ENCODE measurements at places on chromosomes 4 and X. TPM values are rescaled to one million over a fixed set of nuclear protein-coding genes. Genes with fewer than 3 reads are reported as not detected.
A peak's percentile ranks its signal among the peaks of the same experiment; 100 is the strongest.

DNA sequence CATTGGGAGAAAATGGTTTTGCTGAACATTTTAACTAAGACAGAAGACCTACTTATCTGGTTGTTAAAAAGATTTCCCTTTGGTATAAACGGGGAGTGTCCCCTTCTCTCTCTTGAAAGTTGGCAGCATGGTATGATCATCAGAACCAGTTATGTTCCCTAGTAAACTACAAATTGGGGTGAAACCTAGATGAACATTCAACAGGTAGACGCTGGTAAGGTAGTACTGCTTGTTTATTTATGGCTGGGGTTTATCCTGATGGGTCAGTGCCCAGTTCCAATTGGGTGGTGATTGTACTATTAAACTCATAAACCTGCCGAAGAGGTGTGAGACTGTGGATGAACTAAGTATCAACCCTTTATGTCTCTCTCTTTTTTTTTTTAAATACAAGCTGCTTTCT lies 100.5 kb downstream of the MBNL3 start:
- DNase-seq: no peak

- DNase-seq: no peak
Measured at GRCh38 chr4:140748171-140748570, 8.0 kb downstream of the TBC1D9 start.

- DNase-seq: no peak
Measured at GRCh38 chr4:25535701-25536473, 119.8 kb upstream of the SLC34A2 start.

DNA sequence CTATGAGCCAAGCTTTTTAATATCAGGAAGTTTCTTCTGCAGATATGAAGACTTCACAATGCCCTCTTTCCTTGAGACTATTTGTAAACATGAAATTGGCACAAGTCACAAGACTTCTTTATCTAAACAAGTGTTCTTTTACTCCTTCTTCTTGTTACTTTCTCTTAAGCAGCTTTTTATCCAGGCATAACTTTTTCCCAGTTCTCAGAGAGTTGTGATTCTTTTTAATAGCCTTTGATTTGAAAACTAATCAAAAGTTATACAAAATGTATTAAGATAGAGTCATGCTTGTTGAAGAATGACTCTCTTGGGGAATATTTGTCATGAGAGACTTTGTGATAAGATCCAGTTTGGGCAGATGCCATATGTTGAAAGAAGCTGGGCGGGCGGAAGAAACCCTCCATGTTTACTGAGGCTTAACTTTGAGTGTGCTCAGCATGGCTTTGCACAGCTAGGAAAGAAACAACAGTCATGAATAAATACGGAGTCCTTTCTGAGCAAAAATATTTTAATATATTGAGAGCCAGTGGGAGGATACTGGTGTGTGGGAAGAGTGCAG lies 39.3 kb downstream of the SYTL5 start:
- DNase-seq: no peak

GRCh38 chr4:94352163-94352562 lies 9.5 kb upstream of the HPGDS start:
- DNase-seq: no peak

DNA sequence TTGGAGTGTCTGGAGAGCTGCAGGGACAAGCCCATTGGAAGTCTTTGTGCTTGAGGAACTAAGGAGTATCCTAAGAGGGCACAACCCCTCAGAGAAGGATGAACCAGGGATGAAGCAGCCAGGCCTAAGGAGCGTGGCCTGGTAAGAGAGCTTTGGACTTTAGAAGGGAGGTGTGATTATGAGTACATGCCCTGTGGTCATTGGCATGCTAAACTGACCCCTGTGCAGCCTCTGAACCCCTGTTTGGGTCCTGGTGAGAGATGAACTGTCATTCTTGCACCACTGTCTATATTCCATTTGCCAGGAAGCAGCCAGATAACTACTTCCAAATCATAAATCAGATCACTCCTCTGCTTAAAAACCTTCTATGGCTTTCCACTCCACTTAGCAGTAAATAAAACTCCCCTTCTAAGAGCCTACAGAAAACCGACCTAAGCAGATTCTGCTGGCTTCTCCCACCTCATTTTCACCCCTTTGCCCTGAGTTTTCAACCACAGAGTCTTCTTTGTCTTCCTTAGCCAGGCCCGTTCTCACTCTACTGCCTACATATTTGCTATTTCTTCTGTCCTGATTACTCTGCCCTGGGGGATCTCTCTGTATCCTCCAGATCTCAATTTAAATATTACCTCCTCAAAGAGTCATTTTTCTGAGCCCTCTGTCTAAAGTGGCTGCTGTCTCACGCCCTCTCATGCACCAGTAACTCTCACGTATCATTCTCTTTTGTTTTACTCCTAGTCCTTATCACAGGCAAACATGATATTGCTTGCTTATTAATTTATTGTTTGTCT lies 56.7 kb downstream of the MID1IP1 start:
- DNase-seq: no peak

DNA sequence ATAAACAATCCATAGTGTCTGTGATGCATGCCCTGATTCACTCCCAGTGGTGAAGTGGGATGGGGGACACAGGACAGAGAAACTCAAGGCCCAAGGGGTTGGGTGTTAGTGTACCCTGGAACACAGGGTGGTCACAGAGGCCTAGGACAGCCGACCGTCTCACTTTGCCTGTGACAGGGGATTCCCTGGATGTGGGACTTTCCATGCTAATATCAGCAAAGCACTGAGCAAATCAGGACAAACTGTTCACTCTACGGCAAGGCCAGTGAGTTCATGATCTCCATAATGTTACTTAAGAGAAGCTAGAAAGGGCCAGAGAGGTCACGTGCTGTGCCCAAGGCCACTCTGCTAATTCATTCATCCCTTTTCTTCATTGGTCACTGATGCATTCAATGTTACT lies 158.7 kb upstream of the RBPJ start:
- no peak for DNase-seq

DNA sequence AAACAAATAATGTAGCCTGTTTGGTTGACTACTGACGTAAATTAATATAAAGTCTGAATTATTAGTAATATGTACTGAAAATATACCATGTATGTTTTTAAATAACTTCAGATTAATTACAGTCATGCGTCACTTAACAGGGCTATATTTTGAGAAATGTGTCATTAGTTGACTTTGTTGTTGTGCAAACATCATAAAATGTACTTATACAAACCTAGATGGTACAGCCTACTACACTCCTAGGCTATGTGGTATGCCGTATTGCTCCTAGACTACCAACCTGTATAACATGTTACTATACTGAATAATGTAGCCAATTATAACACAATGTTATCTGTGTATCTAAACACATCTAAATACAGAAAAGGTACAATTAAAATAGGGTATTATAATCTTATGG lies 66.6 kb downstream of the RNF150 start:
- DNase-seq: no peak

GRCh38 chr4:79317711-79318110 lies 8.2 kb downstream of the NAA11 start:
- DNase-seq: no peak

- DNase-seq: no peak
Measured at GRCh38 chr4:100299046-100299840, 109.0 kb upstream of the DDIT4L start.

GRCh38 chrX:17923546-17923945 lies 62.4 kb upstream of the RAI2 start:
- DNase-seq: no peak

GRCh38 chr4:22391551-22391950 lies 124.3 kb downstream of the ADGRA3 start:
- no peak for DNase-seq

DNA sequence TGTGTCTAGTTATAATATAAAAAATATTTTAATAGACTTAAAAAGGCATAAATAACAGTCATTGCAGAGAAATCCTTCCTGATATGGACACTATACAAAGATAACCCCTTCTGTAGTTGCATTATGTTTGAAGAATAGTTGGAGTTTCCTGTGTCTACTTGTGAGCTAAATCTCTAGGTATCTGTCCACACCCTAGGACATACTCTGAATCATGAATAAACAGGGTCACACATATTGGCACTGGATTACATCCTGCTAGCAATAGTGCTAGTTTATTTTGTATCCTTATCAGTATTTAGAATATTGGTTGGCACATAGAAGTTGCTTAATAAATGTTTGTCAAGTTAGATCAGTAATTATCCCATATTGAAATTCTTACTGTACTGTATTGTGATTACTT lies 173.9 kb downstream of the GRXCR1 start:
- DNase-seq: no peak

- DNase-seq: peak; percentile 18
Measured at GRCh38 chrX:54043541-54044125, 640 bp downstream of the PHF8 start.

DNA sequence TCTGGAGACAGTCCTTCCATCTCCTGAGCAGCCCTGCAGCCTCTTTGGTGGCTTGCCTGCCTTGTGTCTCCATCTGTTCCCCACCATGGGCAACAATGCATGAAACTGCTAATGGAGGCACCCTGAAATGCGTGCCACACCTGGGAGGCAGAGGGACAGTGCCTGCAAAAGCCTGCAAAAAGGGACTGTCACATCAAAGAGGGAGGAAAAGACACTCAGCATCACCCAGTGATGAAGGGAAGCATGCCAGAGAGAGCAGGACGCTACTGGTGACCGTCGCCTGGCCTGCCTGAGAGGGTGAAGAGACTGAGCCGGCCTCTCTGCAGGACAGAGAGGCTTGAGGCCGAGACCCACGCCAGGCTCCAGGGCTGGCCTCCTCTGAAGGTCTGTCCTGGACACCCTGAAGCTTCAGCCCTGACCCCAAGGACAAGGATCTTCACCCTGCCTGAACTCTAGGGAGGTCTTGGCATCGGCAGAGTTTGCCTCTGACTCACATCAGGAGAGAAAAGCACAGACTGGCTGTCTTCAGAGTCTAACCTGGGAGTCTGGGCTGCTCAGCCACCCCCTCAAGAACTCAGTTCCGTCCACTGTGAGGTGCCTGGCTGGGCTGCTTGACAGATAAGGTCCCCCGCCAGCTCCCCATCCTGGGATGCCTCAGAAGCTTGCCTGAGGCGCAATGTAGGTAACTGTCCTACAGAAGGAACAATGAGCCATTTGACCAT lies 8.1 kb downstream of the ACSL1 start:
- DNase-seq: no peak

DNA sequence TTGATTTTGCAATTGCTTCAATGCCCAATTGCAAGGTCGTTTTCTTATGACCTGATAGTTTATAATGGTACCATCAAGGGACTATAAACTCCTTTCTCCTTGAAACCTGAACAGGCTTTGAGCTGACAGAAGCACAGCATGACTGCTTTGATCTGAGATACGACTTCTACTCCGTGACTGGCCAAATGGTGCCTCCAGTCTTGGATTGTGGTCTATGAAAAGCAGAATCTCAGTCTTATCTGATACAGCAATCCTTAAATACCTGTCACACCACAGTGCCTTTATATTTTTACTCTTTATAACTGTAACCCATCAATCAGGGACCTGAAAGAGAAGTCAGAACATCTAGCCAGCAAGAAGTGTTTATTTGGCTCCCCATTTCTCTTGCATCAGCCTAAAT lies 93.1 kb downstream of the DOCK11 start:
- no peak for DNase-seq

DNA sequence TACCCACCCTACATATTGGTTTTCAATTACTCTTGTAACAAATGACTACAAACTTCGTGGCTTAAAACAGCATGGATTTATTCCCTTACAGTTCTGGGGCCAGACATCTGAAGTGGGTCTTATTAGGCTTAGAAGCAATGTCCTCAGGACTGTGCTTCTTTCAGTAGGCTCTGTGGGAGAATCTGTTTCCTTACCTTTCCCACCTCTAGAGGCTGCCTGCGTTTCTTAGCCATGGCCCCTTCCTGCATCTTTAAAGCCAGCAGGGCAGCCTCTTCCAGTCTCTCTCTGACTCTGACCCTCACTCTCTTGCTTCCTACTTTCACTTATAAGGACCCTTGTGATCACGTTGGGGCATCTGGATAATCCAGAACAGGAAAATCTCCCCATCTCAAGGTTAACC lies 252.5 kb upstream of the PGRMC2 start:
- no peak for DNase-seq

DNA sequence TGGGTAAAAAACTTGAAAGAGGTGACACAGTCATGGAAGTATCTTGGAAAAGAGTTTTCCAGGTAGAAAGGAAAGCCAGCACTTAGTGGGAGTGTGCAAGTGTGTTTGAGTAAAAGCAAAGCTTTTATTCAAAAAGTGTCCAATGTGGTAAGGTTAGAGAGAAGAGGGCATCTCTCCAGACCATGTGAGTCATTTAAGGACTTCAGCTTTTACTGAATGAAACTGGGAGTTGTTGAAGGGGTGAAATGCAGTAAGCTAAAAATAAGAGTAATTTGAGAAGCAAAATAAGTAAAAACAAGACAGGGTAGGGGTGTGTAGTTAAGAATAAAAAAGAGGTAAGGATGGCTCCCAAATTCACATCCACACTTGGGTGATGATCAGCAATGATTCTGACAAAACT lies 238.9 kb downstream of the SLC7A11 start:
- no peak for DNase-seq

- DNase-seq: no peak
Measured at GRCh38 chrX:136936183-136936549, 55.6 kb upstream of the RBMX start.

DNA sequence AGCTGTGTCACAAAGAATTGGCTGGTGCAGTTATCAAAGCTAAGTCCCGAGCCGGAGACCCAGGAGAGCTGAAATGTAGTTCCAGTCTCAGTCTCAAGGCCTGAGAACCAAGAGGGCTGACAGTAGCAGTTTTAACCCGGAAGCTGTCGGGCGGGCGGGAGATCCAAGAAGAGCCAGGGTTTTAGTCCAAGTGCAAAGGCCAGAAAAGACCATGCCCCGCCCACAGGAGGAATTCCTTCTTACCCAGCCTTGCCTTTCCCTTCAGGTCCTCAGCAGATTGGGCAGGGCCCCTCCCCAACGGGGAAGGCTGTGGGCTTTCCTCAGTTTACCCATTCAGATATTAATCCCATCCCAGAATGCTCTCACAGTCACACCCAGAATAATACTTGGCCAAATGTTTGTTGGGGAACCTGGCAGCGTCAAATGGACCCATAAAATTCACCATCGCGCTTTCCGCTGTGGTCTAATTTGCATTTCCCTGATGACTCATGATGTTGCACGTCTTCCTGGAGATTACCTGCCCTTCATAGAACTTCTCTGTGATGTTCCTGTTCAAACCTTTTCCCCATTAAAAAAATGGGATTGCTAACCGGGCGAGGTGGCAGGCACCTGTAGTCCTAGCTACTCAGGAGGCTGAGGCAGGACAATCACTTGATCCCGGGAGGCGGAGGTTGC lies 16.2 kb downstream of the MAEA start:
- peak; percentile 61 for DNase-seq

ARAP2 gene
- total RNA-seq: 54.3 TPM

NPY2R gene
- not detected for total RNA-seq

SSX2B gene
- total RNA-seq: not detected

ASB9 gene
- total RNA-seq: not detected

UGT2B7 gene
- not detected for total RNA-seq

SCML2 gene
- total RNA-seq: 0.73 TPM

C4orf36 gene
- not detected for total RNA-seq

CLNK gene
- 0.05 TPM for total RNA-seq

GNRHR gene
- total RNA-seq: not detected

PLP1 gene
- total RNA-seq: not detected

SPACA5 gene
- not detected for total RNA-seq

All from CD4-positive, alpha-beta T cell (primary cell).